Cardiac fibroblast (primary cell): ENCODE measurements at places on chromosomes 4 and X.

GRCh38 chr4:10022346-10023049 lies 1.2 kb upstream of the SLC2A9 start:
- DNase-seq, result no peak

GRCh38 chr4:78656968-78657445 lies 105.4 kb downstream of the ANXA3 start:
- peak; percentile 17 for DNase-seq

DNA sequence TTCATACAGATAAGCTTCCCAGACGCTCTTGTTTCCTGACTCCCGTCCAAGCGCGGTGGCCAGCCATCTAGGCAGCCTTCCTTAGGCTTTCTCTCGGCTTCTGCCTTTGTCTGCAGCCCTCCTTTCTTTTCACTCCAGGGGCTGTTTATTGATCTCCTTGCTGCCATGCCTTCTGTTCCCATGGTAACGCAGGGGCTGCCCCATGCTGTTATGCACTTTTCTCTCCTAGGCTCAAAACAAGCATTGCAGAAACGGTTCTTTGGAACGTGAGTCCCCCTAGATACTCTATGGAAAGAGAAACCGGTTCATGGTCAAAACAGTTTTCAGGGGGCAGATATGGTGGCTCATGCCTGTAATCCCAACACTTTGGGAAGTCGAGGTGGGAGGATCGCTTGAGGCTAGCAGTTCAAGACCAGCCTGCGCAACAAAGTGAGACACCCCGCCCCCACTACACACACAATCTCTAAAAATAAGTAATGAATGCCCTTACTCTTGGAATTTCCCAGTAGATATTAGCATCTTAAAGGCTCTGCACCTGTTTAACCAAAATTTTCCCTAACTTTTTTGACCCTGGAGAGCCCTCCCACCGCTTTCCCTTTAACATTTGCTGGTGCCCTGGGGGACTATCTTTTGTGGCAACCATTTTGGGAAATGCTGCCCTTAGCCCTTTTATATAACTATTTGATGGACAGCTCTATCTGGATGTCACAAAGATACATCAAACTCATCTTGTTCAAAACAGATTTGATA lies 53.9 kb upstream of the ZNF157 start:
- no peak for DNase-seq

DNA sequence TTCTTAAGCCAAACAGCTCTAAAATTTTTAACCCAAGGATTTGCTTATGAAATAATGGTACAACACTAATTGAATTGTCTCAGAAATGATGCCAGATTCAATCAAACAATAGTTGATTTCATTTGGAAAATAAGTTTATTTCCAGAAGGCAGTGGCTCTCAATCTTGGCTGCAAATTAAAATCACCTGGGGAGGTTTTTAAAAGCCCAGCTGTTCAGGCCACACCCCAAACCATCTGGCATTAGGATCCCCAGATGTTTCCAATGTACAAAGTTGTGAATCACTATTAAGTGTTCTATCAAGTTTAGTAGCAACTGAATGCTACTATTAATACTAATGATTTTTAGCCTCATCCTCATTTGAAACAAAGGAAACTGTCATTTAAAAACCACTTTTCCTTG lies 22.2 kb downstream of the TMEM184C start:
- peak; percentile 25 for DNase-seq

DNA sequence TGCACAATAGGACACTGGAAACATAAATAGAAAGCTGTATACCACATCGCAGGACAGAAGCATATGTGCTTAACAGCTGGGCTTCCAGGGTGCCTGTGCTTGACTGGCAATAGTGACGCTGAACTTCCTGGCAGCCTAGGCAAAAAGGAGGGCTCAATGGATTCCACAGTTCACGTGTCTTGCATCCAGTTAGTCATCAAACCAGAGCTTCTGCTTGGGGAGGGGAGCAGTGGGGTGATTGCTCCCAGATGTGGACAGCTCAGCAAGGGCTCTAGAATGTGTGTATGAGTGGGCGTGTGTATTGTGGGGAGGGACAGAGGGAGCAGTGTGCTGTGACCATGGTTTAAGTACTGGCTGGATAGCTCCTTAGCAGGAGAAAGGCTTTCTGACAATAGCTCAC lies 2.3 kb downstream of the PRRG3 start:
- peak; percentile 5 for DNase-seq

DNA sequence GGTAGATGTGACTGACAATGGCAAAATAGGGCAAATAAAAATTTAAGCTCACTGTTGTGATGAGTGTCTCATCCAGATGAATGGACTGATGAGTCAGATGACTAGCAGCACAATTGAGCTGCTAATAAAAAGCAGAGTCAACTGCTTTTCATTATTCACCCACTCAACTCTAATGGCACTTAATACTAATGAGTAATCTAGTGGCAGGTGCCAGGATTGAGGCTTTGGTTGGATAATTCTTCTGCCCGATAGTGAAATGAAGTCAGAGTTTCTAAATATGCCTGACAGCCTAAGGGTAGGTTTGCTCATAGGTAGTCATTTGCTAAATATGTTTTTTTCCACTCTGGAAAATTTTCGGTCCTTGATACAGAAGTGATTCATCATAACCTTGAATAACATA lies 10.4 kb downstream of the OGT start:
- DNase-seq, result peak; percentile 86

DNA sequence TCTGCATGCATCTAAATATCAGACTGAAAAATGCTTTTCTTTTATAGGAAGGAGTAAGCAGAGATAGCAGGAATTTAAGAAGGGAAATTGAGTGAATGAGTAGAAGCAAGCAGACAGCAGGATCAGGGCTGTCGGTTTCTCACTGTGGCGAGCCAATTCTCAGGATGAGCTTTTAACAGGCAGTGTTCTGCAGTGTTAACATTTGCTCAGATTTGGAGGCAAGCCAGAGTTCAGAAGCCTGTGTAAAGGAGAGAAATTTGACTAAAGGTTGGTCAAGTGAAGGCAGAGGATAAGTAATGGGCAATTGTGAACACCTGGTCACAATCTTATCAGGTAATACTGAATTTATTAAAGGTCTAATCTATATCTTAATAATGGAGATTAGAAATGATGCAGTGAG lies 133.3 kb upstream of the MAGEB16 start:
- no peak for DNase-seq

DNA sequence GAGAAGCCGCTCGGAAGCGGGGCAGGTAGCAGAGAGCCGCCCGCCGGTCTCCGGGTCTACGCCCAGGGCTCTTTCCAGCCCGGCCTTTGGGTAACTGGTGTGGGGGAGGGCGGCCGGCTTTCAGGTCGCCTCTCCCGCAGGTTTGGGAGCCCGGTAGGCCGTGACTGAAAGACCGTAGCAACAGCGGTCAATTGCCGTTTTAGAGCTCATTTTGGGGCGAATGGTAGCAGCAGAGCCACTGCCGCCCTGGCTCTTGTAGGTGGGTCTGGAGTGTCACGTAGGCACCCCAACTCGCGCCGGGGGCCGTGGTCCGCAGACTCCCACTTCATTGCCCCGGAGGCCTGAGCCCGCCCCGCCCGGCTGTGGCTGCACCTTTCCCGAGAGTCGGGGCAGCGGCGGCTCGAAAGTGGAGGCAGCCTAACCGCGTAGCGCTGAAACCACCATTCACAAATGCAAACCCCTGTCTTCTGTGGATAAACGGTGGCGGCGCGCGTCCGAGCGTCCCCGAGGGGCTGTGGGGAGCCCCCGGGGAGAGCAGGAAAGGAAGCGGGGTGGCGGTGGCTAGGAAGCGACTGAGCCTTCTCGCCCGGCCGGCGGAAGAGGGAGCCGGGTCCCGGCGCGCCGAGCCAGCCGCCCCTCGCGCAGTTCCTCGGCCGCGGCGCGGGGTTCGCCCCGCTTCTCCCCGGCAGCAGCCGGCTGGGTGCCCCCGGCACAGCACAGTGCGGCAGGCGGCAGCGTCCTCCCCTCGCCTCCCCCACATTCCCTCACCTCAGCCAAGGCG lies 2185.1 kb upstream of the TENM3 start:
- DNase-seq, result peak; percentile 17

- DNase-seq, result no peak
Observed at GRCh38 chr4:78417603-78418002, 134.0 kb upstream of the ANXA3 start.

- peak; percentile 41 for DNase-seq
Observed at GRCh38 chr4:2800691-2801596, 8.1 kb downstream of the SH3BP2 start.

DNA sequence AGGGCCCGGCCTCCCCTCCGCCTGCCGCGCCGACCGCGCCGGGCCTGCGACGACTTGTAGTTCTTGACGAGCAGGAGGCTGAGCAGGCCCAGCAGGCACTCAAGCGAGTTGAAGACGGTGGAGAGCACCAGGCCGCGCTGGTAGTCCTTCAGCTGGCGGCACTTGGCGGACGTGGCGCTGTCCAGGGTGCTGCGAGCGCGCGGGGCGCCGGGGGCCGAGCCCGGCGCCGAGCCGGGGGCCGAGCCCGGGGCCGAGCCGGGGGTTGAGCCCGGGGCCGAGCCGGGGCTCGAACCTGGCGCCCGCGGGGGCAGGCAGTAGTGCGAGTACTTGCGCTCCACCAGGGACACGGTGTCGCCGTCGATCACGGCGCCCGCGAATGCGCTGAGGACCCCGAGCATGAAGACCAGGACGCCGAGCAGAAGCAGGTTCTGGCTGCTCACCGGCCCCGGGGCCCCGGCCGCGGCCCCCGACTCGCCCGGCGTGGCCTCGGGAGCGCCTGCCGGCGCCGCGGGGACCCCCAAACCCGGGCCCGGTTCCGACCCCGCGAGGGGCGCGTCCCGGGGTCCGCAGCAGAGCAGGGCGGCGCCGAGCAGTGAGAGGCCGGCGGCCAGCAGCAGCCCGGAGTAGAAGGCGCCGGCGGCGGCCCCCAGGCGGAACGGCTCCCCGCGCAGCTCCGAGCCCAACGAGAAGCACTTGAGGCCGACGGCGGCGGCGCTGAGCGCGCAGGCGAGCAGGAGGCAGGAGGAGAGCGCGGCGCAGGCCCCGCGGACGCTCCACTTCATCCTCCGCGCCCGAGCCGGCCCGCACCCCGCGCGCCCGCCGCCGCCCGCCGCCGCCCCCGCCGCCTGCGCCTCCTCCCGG lies 584 bp downstream of the TMEM271 start:
- DNase-seq, result peak; percentile 49

DNA sequence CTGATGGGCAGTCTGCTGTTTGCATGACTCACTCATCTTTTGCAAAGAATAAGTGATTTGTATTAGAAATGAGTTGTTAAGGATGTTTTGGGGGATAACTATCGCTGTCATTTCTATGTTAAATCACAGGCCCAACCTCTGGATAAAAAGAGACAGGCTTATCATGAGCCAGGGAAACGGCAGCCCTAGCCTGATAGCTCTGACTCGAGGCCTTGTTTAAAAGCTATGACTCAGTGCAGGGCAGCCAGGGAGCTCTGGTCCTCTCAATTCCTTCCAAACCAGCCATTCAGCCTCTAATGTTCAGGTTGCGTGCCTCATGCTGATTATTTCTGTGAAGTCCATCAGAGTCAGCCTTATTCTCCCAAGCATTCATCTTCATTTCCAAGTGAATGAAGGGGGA lies 305.9 kb upstream of the HAND2 start:
- DNase-seq, result peak; percentile 75
